ENCODE measurements at places on chromosomes 3 and 15.

GRCh38 chr15:57405133-57405532 lies 28.8 kb downstream of the CGNL1 start:
- no peak for DNase-seq

DNA sequence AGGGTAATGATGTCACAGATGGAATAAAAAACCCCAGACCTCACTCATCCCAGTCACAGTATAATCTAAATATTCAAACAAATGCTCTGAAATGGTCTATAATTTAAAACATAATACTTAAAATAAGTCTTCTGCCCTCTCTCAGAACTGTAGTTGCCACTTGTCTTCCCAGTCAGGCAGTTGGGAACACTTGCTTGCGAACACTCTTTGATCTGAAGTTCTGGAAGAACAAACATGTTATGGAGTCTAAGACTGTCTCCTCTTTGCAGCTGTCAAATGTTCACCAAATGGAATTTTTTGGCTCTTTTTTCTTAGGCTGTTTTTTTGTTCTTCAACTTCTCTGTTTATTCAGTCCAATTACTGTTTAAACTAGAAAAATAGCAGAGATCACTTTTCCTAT lies 711.1 kb upstream of the GOLIM4 start:
- no peak for DNase-seq

- peak; percentile 31 for DNase-seq
Observed at GRCh38 chr3:153043729-153044328, 118.2 kb upstream of the RAP2B start.

- DNase-seq: no peak
Observed at GRCh38 chr3:98793971-98794370, 30.8 kb downstream of the ST3GAL6 start.

- DNase-seq: no peak
Observed at GRCh38 chr15:73765778-73766177, 12.6 kb upstream of the INSYN1 start.

DNA sequence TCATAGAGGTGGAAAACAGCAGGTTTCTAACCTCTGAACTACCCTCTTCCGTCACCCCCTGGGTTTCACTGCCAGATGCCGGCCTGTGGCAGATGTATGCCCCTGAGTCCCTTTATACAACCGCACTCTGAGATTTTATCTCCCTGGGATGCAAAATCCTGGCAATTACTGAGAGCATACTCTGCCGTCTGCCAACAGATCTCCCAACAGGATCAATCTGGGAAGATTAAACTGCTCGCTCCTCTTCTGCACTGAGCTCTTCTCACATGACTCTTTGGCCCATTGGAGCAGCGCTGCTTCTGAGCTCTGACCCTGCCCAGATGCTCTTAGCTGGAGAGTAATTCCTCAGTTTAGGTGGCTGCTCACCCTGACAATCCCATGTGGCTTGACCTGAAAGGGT lies 133.2 kb downstream of the LIPC start:
- DNase-seq: no peak

DNA sequence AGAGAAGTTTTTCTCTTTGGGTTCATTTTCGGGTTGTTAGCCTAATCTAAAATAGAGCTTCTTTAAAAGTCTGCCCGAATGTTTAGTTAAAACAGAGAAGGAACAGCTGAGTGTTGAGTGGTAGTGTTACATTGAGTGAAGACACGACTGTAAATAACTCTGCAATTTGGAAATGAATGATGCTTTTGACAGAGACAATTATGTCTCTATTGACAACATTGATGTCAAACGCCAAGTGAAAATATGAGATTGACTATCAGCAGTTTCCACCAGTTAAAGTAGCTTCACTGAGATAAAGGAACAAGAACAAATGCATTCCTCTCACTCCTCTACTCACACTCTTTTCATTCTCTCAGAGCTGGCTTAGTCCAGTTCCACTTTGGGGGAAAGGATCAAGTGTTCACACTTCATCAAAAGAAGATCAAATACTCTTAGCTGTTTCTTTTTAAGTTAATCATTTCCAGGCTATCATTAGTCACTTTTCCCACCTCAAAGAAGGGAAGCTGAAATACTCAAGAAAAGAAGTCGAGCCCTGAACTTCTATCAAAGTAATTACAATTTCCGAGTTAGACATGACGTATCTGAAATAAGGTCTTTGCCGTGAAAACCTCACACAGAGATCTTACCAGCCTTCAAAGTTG lies 399.1 kb upstream of the DPH6 start:
- DNase-seq: peak; percentile 16

- DNase-seq: no peak
Observed at GRCh38 chr3:195932418-195933043, 24.2 kb upstream of the TNK2 start.

GRCh38 chr3:124861041-124861440 lies 26.1 kb downstream of the ITGB5 start:
- DNase-seq: no peak

DNA sequence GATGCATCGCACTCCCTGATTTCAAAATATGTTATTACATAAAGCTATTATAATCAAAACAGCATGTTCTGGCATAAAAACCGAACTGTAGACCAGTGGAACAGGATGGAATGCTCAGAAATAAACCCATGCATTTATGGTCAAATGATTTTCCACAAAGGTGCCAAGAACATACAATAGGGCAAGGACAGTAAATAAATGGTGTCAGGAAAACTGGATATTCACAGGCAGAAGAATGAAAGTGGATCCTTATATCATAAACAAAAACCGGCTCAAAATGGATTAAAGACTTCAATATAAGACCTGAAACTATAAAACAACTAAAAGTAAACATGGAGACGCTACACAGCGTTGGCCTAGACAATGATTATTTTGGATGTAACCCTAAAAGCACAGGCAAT lies 22.6 kb downstream of the USP50 start:
- no peak for DNase-seq

- DNase-seq: peak; percentile 89
Observed at GRCh38 chr3:146160321-146160963, 542 bp downstream of the PLOD2 start.

GRCh38 chr3:192848371-192849233 lies 69.1 kb downstream of the MB21D2 start:
- DNase-seq: no peak

All from kidney tubule cell (primary cell).